NCI-H446 treated with DMSO at 0.1 percent for 48 hours (cell line): ENCODE measurements at places on chromosomes 1 and 21.

DNA sequence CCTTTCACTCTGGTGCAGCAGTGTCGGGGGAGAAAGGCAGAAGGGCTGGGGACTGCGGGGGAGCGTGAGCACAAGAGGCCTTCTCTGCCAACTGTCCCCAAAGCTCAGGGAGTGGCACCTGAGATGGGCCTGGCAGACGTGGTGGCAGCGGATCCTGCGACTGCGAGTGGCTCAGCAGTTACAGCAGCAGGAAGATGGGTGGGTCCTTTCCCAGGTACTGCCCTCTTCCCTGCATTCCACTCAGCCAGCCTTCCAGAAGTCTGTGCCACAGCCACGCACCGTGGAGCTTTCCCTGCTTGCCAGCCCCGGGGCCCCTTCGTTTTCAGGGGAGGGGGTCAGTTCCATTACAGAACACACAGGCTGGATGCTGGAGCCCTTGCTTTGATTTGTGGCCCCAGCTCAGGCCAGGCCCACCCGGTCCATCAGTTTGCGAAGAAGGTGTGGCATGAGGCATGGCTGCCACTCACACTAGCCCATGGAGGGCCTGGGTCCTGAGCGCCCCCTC is 17.2 kb downstream of the MTHFR start:
- DNase-seq, result no peak

DNA sequence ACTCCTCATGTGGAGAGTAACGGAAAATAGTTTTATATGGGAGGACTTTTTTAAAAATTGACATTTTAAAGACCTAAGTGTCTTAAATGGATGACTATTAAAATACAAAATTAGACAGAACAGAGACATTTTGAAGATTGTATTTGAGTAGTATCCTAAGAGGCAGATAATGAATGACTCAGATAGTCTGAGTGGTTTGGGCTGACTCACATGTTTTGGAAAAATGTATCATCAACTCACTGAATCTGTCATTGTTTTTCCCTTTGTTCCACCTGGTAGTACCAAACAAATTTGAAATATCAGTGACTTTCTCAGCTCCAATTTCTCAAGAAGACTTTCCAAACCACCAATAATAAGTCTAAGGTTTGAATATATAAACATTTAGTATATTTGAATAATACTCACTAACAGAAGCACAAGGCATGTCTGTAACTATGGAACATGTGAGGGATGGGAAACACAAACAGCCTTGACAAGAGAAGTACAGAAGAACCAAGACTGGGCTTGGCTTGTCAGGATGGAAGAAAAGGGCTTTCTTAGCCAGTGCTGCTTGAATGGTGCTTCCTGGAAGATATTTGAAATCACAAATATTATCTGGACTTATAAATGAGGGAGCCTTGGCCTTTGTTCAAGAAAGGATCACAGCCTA is 90.6 kb downstream of the SGIP1 start:
- no peak for DNase-seq

- no peak for DNase-seq
Measured at GRCh38 chr1:168551688-168552087, 7.9 kb upstream of the XCL2 start.

DNA sequence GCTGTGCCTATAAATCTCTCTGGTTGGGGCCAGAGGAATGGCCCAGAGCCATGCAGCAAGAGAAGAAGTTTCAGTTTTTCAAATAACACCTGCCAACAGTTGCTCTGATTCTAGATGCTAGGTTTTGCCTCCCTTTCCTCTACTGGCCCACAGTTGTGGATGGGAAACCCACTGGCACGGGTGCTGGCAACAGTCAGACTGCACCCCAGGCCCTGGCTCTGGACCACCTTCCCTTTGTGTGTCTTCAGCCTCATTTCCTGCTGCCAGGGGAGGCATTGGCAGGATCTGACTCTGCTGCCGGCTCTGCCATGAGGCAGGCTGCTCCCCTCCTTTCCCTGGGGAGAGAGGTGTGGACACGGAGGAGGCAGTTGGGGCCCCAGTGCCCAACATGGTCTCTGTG is 142.0 kb downstream of the IGSF21 start:
- peak; percentile 95 for DNase-seq

DNA sequence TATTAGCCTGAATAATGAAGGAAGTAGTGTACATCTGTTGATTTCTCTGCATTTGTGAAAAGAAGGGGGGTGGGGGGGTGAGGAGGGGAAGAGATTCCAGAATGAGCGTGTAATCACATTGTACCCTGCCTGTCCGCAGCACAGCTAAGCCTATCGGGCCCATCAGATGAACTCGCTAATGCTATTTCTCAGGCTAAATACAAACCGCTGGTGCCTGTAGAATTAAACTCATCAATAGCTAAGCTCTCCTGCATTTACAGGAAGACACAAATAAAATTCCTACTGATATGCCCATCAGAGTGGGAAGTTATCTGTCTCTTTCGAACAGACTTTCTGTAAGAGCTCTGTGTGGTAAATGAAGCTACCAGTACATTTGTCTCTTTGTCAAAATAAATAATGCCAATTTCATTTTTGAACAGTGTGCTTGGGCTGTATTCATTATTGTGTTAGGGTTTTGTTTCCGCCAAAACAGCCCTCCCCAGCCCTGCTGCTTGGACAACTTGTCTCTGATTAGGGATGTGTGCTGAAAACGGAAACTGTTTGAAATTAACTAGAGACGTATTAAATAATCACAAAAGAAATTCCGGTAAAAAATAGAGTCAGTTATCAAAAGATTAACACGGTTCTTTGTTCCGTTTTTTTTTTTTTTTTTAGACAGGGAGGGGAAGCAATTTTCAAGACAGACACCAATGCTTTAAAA is 305.4 kb downstream of the TTLL7 start:
- DNase-seq, result no peak

GRCh38 chr1:101005871-101006270 is 19.7 kb downstream of the DPH5 start:
- no peak for DNase-seq

DNA sequence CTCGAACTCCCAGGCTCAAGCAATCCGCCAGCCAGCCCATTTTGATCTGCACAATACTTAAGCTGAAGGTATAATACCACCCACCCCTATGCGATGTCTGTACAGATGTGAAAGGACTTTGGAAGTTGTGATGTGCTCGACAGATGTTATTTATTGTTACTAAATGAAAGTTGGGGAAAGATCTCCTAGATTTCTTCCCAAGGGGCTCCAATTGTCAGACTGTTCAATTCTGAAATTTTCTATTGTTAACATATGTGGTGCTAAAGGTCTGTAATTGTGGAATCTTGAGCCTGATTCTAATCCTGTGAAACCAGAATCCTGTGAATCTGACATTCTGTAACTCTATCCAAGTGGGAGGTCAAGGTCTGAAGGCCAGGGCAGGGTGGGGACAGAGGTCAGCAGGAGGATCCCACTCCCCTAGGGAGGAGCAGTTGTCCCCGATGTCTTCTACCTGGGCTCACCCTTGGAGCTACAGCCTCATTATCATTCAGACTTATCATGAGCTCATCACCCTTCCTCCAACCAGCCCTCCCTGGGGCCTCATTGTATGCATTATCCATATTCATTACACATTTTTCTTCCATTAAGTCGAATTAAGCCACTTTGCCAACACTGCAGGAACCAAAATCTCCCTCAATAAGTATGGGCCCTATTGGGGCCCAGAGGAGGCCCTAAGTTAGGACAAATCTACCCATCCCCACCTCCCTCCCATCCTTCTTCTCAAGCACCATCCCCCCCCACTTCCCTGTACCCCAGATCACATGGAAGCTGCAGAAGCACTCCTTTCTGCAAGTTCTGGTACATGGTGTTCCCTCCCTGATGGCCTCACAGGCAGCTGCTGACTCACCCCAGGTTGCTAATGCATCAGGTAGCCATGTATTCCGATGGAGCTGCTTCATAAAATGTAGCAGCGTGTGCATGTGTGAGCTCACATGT is 32.3 kb downstream of the SHISAL2A start:
- no peak for DNase-seq

DNA sequence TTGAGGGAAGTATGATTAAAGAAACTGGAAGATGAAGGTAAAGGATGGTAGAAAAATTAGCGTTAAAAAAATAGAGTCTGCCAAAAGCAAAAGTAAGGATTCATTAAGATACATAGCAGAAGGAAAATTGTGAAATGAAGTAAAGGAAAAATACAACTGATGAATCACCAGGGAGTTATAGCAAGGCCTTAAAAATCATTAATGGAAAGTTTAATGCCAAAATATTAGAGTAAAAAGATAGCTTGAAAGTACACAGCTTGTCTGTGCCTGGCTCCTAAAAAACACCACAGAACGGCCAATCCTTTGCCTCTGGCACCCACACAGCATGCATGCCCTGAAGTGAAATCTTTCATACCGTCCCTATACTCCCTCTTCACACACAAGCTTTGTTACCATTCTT is 66.9 kb upstream of the APOBEC4 start:
- DNase-seq, result no peak

DNA sequence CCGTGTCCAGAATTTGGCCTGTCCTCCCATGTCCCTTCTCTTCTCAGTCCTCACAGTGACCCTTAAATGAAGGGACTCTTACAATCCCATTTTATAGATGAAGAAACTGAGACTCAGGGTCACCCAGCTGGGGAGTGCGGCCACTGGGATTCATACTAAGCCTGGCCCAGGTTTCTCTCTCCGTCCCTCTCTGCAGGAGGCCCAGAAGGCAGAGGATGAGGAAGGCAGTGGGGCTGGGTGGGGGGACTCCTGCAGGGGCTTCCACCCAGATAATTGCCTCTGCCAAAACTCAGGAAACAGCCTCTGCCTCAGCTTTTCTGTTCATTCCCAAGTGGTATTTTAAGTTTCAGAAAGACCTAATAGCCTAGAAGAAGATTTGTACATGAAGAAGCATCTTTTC is 299.8 kb downstream of the MATN1 start:
- no peak for DNase-seq

DNA sequence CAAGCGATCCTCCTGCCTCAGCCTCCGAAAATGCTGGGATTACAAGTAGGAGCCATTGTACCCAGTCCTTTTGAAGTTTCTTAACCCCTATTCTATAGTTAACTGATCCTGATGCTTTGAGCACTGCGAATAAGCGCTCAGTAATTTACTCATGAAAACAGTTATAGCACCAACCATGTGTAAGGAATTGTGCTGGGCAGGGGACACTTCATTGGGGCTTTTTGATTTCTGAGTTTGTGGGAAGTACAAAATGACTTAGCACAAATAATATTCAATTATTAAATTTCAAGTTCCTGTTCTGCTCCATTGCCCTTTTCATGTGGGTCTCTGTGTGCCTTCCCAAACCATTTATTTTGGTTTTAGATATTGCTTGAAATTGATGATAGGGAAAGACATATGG is 6.2 kb upstream of the HIPK1 start:
- DNase-seq, result no peak
